ENCODE measurements at places on chromosomes 7 and 10. TPM values are rescaled to one million over a fixed set of nuclear protein-coding genes. Genes with fewer than 3 reads are reported as not detected.

DNA sequence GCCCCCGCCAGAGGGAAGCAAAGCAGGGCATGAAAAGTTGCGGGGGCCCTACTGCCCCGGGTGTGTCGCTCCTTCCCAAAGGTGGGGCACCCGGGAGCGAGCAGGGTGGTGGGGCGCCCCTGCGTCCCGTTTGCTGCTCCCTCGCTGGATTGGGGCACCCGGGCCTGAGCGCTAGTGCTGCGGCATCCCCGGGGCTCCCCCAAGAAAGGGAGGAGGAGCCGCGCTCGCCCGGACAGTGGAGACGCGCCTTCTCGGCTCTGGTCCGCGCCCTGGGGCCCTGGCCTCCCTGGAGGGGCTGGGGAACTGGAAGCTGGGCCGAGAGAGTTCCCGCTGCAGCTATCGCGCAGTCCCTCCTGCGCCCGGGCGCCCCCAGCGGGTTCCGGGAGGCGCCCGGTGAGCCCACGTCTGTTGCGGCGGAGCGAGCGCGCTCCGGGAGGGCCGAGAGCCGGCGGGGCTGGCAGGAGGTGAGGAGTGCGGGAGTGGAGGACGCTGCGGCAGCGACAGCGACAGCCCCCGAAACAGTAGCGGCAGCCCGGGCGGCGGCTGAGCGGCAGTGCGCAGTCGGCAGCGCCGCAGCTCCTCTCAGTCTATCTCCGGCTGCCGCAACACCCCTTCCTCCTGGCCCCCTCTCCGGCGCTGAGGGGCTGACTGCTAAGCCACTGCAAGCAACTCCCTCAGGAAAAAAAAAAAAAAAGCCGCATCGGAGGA is 504 bp upstream of the BMPER start:
- peak; percentile 94 for DNase-seq
- H3K27me3 ChIP-seq: peaks cover 18% of the 10 kb centered on the region
- peak overlapping the region; percentile 39 for H3K4me3 ChIP-seq
- no peaks in the 10 kb centered on the region for H3K36me3 ChIP-seq
- no peak overlapping the region for H3K27ac ChIP-seq
- no peaks in the 10 kb centered on the region for H3K4me1 ChIP-seq

DNA sequence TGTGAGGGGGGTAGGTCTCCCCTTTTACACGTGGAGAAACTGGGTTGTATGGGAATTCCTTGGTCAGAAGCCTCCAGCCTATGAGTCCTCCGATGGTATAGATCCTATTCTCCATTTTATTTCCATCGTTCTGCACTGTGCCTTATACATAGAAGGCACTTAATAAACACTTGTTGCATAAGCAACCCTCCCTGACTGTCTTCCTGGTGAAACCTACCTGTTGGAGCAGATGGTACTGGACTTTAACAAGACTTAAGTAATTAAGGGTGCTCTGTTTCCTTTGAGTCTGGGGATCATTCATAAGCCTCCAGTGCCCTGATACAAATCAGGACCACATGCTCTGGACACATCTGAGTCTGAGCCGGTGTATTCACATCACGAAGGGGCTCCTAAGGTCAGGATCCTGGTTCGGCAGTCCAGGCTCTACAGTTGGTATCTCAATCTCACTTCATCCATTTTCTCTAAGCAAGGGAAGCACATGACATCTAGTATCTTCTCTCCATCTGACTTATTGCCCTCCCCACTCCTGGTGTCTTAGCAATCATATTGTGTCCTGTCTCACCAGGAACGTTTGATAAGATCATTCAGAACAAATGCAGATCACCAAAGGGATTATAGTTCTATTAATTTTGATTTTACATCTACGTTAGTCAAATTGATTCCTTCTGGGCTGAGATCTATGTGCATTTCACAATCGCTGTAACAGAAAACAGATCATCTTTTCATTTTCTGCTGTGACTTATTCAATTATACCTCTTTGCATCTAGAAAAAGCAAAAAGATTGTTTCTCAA is 22.8 kb upstream of the EZH2 start:
- H3K4me3 ChIP-seq: no peak overlapping the region
- no peak overlapping the region for H3K27ac ChIP-seq
- H3K4me1 ChIP-seq: no peaks in the 10 kb centered on the region
- H3K36me3 ChIP-seq: no peaks in the 10 kb centered on the region

- no peaks in the 10 kb centered on the region for H3K4me1 ChIP-seq
- no peaks in the 10 kb centered on the region for H3K27me3 ChIP-seq
- H3K27ac ChIP-seq: no peak overlapping the region
- peaks cover 9% of the 10 kb centered on the region for H3K36me3 ChIP-seq
- no peak overlapping the region for H3K4me3 ChIP-seq
These were observed 108.5 kb upstream of the TMEM168 start for GRCh38 chr7:112898432-112899290.

- no peaks in the 10 kb centered on the region for H3K27me3 ChIP-seq
- no peaks in the 10 kb centered on the region for H3K36me3 ChIP-seq
- no peak for DNase-seq
- H3K27ac ChIP-seq: no peak overlapping the region
These were observed 630.1 kb downstream of the SORCS1 start for GRCh38 chr10:106534441-106534840.

DNA sequence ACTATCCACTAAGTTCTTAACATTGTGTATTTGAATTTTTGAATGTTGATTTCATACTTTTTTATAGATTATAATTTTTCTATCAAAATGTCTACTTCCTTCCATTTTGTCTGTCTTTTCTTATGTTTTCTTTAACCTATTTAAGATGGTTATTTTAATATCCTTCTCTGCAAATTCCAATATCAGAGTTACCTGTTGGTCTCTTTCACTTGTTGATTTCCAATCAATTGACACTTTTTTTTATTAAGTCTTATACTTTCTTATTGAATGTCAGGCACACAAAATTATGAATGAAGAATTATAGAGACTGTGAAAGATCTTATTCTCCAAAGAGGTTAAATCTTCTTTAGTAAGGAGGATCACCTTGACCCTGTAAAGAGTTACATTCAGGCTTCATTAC is 448.3 kb upstream of the NRG3 start:
- H3K4me3 ChIP-seq: no peak overlapping the region
- H3K36me3 ChIP-seq: no peaks in the 10 kb centered on the region
- no peaks in the 10 kb centered on the region for H3K27me3 ChIP-seq
- H3K4me1 ChIP-seq: no peaks in the 10 kb centered on the region
- no peak for DNase-seq
- no peak overlapping the region for H3K27ac ChIP-seq

DNA sequence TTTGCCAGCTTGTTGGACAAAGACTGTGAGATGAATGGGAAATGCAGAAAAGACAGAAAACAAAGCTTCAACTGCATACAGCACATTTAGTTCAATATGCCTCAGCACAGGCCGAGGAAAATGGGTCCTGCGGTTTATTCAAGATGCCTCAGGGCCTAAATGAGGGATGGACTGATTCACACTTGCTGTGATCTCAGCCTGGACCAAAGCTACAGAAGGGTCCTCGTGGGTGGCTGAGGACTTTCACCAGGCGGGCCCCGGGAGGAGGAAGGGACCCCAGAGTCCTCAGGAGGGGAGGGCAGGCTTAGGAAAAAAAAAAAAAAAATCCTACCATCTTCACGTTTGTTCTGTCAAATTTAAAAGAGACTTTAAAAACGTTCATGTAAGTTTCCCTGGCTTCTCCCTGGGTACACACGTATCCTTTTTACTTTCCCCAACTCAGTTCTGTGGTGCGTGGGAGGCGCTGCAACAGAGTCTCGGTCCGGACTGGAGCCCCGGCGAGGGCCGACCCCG is 624 bp upstream of the ZNF783 start:
- peak; percentile 44 for DNase-seq
- no peaks in the 10 kb centered on the region for H3K27me3 ChIP-seq
- peaks cover 9% of the 10 kb centered on the region for H3K4me1 ChIP-seq

The ARID5B gene
- 95.3 TPM for total RNA-seq

The SPDYE8 gene
- 0.11 TPM for total RNA-seq

The NOM1 gene
- 21.3 TPM for total RNA-seq

The ZNF736 gene
- total RNA-seq: 16.2 TPM

The MALRD1 gene
- 5.6 TPM for total RNA-seq

Measured in lung (tissue), 17 donors.